ENCODE measurements at places on chromosomes 11 and 22.

DNA sequence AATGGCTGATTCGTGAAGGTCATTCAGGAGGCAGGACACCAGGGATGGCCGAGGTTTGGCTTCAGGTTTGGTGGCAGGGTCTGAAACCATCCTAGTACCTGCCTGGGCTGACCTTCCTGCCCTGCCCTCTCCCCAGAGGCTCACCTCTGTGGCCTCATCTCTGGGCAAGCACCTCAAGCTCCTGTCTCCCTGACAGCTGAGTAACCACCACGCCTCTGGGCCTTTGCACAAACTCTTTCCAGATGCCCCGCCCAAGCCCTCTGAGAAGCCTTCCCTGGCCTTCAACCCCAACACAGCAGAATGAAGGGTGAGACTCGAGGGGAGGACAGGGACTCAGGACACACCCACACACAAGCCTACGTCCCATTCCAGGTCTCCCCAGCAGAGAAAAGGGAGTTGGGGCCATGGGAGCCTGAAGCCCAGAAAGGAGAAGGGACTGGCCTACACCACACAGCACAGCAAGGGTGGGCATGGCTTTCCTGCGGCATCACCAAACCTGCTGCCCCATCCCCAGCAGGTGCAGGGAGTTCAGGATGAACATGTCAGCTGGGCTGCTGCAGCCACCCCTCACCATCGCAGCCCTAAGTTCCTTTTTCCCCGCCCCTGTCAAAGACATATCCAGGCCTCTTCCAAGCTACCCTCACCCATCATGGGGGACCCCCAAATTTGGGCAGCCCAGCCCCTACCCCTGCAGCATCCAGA, 2.4 kb downstream of the SHISA8 start:
- no peak for DNase-seq

DNA sequence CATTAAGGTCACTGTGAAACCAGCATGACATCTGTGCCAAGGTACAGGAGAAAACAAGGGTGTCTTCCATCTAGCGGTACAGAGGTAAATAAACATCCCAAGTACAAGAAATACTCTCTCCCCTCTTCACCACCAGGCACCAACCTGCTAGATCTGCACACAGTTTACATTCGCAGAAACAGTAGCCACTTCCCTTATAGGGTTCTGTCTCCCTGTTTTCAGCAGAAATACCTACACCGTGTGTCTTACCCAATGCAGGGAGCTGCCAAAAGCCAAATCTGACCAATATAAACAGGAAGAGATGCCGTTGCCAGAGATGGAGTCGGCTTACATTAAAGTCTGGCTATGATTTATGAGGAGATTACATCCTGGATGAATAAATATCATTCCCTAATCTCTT, 1.2 kb downstream of the SCN4B start:
- no peak for DNase-seq

- no peak for DNase-seq
Observed at GRCh38 chr22:48950151-48950915, 877.3 kb downstream of the BRD1 start.

DNA sequence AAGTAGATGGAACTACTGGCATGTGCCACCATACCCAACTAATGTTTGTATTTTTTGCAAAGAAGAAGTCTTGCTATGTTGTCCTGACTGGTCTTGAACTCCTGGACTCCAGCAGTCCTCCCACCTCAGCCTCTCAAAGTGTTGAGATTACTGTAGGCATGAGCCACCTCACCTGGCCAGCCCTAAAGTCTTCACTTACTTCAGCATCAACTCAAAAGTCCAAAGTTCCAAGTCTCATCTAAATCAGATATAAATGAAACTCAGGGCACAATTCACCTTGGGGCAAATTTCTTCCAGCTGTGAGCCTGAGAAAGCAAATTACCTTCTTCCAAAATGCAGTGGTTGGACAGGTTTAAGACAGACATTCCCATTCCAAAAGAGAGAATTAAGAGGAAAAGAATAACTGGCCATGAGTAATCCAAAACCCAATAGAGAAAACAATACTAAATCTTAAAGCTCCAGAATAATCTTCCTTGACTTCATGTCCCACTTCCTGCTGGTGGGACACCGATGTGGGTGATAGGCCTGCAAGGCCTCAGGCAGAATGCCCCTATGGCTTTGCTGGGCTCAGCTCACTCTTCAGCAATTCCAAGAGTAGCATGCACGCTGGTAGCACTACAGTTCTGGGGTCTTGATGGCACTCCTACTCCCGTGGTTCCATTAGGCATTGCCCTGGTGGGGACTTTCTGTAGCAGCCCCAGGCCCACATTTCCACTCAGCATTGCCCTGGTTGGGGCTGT, 50.3 kb downstream of the TUG1 start:
- no peak for DNase-seq

GRCh38 chr22:22165936-22166710, 78.5 kb upstream of the VPREB1 start:
- DNase-seq = no peak

DNA sequence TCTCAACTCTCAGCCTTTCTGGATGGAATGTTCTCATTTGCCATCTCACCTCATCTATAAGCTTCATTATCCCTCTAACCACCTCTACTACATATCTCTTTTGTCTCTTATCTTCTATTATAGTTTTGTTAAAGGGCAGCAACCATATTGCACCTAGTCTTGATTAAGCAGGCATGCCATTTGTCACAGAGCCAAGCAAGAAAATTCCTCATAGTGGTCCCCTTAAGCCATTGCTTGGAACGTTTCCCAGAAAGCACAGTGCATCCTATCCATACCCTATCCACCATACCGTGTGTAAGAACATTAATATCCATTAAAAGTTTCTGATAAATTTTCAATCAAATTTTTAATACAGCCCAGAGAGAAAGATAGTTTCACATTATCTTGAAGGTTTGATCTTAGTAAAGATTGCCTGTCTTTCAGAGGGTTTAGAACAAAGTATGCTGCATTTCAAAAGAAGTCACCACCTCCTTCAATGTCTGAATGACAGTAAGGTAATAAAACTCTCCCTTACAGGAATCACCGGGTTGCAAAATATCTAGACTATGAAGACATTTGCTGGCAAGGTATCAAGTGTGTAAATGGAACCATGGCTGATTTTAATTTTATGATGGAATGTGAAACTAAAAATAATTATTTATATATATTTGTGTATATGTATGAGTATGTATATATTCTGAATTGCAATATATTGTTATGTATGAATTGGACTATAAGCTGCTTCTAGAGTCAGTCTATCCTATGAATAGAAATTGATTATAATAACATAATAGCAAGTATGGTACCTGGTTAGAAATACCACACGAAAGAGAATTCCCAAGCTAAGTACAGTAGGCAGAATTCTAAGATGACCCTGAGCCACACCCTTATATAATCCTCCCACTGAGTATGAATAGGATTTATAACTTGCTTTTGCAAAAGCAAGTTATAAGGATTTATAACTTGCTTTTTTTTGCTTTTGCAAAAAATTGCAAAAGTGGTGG, 1296.3 kb downstream of the LRRC4C start:
- no peak for DNase-seq

DNA sequence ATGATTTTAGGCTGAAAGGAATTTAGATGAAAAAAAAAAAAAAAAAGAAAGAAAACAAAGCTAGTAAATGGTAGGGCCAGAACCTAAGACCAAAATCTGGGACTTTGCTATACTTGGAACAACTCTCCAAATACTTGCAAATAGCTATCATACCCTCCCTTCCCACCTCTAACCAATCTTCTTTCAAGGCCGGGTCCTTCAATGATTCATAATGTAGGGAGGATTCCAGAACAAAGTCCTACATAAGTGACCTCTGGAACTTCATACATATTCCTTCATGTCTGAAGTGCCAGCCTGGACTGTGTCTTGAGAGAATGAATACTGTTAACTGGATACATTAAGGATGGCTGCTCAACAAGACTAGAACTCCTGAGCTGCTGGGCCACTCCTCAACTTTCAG, 9.9 kb downstream of the STK33 start:
- DNase-seq = no peak

- peak; percentile 74 for DNase-seq
Observed at GRCh38 chr11:102974552-102975280, 19.2 kb upstream of the MMP13 start.

- peak; percentile 97 for DNase-seq
Observed at GRCh38 chr22:50525104-50525857, at the start of gene SCO2. TSS of gene SCO2 (minus strand) at chr22:50525598. CDS start at chr22:50524411, 1,187 bp downstream.

GRCh38 chr11:64216879-64217278, 9.1 kb downstream of the TRPT1 start:
- no peak for DNase-seq

GRCh38 chr11:112222303-112222702, 3.9 kb upstream of the PTS start:
- no peak for DNase-seq

- no peak for DNase-seq
Observed at GRCh38 chr11:256952-257737, 20.4 kb downstream of the PSMD13 start.

GRCh38 chr22:20611418-20611817, 104.0 kb downstream of the MED15 start:
- no peak for DNase-seq

- DNase-seq = peak; percentile 77
Observed at GRCh38 chr11:61061081-61061826, 41.0 kb upstream of the CD5 start.

GRCh38 chr22:50315289-50316113, 8.1 kb upstream of the PLXNB2 start:
- no peak for DNase-seq

- DNase-seq = no peak
Observed at GRCh38 chr11:117606211-117606610, 190.8 kb downstream of the DSCAML1 start.

DNA sequence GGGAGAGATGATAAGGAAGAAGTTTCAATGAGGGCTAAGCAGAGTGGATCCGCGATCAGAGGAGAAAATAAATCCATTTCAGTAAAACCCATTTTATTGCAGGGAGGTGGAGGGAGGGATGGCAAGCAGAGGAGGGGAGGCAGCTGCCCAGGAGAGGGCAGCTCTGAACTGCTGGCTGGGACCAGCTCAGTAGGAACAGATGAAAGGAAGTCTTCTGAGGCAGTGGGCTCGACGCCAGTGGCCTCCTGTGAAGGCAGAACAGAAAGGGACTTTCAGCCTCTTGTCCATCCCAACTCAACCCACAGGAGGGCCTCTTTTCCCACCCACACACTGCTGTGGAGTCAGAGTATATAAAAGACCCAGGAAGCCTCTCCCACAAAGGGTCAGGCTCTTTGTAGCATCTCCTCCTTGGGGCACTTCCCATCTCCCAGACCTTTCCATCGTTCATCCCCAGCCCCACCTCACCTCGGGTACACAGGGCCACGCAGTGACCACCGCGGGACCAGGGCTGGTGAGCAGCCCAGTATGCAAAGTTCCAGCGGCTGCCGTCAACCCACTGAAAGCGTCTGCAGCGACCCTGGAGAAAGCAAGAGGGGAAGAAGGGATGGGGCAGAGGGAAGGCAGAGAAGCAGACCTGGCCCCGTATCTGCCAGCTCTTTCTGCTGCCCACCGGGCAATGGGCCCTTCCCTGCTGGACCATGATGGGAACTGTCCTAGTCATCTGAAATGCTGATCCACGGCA, 3.0 kb downstream of the PRG2 start:
- no peak for DNase-seq

DNA sequence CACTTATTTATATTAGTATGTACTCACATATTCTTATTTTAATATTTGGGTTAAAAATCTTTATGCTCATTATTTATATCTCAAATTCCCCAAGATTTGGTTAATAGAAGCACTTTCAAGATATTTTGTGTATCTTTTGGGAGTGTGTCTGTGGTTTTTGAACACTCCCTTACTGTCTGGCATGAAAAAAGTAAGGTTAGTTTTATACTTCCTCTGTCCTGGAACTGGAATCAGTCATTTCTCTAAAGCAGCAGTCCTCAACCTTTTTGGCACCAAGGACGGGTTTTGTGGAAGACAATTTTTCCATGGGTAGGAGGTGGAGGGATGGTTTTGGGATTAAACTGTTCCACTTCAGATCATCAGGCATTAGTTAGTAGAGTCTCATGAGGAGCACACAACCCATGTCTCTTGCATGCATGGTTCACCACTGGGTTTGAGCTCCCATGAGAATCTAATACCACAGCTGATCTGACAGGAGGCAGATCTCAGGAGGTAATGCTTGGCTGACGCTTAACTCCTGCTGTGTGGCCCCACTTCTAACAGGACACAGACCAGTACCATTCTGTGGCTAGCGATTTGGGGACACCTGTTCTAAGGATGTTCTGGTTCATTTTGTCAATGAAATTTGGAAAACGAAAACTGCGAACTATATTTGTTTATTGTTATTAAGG, 60.2 kb downstream of the CASP12 start:
- DNase-seq = no peak

DNA sequence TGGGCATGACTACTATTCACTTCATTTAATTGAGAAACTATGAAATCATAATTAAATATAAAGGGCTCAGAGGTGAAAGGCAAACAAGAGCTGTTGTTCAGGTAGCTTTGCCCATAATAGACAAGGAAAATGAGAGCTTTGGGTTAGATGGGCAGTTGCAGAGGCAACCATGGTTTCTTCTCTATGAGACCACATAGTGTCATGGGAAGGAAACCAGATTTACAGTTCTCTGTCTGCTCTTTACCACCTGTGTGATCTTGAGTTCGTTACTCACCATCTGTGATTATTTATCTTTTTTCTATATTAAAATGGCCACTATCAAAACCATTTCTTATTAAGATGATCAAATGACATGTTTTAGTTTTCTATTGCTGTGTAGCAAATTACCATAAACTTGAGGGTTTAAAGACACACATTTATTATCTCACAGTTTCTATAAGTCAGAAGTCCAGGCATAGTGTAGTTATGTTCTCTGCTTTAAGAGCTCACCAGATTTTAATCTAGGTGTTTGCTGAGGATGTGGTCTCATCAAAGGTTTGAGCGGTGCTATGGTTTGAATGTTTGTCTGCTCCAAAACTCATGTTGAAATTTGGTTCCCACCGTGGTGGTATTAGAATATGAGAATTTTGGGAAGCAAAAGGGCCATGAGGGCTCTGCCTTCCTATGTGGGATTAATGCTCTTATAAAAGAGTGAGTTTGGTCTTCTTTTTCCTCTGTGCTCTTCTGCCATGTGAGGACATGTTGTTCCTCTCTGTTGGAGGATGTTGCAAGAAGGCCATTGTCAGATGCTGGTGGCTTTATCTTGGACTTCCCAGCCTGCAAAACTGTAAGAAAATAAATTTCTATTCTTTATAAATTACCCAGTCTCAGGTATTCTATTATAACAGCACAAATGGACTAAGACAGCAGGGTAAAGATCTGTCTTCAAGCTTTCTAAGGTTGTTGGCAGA, 38.2 kb downstream of the OR2AG2 start:
- DNase-seq = no peak
